ENCODE measurements at places on chromosomes 2 and 18.

DNA sequence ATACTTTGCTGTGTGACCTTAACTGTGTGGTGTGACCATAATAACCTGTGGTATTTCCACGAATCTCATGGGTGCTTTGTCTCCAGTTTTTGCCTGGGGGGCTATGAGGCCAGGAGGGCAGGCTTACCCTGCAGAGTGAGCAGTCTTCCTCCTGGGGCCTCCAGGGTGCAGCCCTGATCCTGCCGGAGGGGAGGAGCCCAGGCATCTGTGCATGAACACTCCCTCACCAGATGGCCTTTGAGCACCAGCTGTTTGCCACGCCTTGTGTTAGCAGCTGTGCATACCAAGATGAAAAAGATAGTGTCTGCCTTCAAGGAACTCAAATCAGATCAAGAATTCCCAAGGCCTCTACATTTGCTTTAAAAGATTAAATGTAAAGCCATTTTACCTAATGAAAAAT lies 75.0 kb upstream of the RBM44 start:
- peak; percentile 4 for DNase-seq

DNA sequence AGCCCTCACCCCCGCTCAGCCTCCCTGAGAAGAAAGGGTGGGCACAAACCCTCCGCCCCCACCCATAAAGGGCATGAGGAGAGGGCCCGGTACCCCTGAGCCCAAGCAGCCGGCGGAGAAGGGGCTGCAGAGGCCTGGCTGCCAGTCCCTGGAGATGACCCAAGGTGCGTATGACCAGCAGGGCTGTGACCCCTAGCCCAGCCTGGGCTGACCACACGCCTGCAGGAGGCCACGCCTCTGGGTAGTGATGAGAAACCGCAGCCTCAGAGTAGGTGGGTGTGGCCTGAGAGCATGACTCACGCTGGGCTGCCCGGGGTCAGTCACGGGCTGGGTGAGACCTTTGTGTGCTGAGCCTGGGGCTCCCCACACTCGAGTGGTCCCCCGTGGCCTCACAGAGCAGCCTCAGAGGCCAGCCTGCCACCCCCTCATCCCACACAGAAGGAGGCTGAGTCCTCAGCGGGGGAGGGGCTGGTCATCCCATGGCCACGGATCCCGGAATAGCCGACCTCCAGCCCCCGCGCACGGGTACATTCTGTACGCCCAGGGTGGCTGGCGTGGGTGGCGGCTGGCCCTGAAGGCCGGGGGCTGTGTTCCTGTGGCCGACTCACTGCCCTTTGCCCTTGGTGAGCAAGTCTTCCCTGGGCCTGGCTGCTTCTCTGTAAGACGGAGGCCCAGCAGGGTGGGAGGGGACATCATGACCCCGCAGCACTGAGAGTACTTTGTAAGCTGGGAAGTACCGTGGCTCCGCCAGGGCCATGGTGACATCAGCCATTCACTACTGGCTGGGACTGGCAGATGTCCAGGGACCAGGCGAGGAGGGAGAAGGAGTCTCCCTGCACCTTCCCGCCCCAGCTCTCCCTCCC lies 110.8 kb upstream of the OTOS start:
- no peak for DNase-seq

DNA sequence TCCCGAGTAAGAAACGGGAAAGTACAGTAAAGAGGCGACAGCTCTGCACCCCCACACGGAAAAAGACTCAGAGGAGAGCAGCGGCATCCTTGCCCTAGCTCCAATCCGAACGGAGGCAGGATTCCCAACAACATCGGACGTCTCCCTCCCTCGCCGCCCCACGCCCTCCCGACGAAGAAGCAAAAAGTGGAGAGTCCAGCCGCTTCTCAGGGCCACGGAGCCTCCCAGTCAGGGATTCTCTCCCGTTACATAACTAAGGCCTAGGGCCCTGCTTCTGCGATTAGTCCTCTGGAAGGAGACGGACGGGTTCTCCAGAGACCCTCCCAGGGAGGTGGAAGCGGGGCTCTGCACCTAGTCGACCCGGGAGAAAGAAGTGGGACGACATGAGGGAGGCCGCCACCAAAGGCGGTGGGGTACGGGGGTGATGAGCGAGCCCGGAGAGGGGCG lies 587 bp downstream of the SUMO1 start:
- DNase-seq = no peak

DNA sequence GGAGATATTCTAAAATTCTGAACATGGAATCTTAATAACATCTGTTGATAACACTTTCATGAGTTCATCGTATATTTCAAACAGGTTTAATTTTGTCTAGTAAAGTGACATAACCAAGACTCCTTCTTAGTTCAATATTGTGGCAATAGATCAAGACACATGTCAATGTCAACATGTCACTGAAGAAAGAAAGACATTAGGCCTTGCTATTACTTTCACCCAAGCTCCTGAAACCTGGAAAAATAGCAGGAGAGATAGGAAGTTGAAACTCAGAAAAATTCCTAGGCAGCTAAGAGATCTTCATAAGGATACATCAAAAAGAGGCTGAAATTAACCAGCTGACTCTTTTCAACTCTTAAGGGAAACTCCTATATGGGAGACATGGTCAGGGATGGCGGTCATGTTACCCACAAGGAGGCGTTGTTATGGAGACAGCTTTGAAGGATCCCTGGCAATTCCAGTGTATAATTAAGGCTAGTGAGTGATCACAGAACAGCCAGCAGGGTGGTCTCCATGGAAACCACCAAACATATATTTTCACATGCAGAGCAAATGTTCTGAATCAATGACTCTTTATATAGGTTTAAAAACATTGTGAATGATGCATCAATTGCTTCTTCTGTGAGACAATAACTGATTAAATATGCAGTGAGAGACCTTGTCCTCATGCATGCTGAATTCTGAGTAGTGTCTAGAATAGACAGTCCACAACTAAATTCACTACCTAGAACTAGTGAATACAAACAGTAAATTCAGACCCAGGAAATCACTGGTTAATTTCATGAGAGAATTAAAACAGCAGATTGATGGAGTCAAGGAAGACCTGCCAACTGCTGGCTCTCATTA lies 115.3 kb upstream of the RIOK3 start:
- no peak for DNase-seq

DNA sequence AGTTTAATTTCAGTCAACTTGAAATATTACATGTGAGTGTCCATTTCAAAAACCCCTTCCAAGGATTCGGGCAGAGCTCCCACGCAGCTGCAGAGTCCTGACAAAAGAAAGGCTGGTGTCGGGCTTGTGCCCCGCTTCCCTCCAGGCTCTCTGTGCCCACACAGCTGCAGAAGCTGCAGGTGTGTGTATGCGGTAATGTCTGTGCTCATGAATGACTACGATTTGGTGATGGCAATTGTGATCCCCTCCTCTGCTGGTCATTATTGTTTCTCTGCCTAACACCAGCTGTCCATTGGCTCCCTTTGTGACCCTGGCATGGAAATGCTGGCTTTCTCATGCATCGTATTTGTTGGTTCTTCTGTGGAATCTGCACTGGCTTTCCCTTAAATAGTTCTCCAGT lies 224.8 kb downstream of the NUP35 start:
- DNase-seq = no peak

DNA sequence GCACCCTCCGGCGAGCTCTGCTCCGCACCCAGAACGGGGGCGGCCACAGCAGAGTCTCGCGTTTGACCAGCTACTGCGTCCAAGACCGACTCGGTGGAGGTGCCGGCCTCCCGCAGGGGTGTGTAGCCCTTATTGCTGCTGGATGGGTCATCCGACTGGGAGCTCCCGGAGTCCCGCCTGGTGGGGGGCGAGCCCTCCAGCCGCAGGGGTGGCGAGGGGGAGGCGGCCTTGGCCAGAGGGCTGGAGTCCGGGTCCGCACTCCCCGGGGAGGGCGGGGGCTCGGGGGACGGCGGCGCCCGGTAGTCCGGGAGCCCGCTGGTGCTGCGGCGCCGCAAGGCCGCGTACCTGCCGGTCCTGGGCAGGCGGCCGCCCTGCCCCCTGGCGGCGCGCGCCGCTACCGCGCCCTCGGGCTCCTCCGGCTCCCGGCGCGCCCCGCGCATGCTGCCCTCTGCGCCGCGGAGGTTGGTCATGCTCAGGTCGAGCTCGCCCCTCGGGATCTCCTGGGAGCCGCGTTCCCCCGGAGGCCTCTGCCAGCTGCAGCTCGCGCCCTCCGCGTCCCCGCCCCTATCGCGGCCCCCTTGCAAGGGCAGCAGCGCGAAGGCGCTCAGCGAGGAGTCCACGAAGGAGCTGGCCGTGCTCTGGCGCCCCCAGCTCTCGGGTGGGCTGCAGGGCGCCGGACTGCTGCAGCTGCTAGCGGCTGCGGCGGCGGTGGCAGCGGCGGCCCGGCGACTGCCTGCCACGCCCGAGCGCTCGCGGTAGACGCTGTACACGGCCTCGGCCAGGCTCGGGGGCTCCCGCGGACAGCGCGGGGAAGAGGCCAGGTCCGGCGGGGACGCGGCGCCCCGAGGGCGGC lies 4.8 kb downstream of the TMEM200C start:
- peak; percentile 4 for DNase-seq

- no peak for DNase-seq
Measured at GRCh38 chr18:1559563-1559962, 654.9 kb downstream of the ADCYAP1 start.

DNA sequence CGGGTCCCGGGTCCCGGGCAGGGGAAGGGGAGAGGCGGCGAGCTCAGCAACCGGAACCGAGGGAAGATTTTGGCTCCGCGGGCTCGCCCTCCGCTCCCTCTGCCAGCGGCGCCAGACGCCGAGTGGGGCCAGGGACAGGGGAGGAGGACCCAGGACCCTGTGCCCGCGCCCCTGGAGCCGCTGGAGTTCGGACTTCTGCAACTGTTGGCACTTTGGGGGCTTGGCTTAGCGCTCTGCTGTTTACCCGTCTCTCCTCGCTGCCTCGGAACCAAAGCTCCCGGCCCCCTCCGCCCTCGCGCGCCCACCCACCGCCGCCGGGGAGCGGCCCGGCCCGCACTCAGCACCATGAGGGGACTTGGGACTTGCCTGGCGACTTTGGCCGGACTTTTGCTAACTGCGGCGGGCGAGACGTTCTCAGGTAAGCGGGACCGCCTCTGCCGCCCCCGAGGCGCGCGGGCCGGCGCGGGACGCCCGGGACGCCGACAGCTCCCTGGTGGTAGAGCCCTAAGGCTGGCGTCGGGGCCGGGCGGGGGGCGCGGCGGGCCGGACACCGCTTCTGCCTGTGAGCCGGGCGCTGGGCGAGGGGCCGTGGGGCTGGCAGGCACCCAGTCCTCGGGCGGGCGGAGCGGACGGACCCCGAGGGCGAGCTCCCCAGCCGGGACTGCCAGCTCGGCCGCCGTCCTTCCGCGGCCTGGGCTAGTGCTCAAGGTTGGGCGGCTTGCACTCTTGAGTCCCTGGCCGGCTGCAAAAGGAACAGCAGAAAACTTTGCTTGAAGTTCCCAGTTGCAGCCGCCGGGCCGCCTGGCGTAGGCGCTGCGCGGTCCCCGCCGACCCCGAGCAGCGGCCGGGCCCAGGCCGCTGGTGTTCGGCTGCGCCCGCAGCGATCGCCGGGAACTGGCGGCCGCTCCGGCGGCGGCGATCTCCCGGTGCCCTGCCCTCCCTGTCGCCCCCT lies 634 bp downstream of the PTPRM start:
- no peak for DNase-seq

DNA sequence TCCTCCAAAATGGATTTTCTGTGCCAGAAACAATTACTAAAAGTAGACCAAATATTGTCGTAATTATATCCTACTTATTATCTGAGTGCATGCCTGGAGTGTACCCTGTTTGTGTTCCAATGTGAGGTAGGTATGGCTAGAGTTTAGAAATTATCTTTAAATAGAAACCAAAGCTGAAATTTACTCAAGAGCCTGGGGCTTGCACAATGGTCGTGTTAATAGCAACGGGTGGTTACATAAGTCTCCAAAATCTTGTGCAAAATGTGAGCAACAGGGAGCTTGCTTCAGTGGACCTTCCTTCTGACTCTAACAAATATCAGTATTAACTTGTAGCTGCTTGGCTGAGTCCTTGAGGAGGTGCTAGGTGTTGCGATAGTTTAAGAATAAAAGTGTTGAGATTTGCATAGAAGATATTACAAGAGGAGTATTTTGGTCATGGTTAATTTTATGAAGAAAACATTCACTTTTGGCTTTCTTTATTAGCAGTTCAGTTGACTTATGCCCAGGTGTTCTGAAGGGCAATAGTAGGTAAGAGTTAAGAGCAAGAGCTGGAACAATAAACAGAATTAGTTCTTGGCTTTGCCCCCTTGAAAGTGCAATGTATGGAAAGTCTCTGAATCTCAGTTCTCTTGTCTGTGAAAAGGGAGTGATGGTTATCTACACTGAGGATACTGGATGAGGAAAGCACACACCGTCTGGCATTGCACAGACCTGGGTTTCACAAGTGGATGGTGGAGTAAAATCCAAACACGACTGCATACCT lies 4.6 kb downstream of the CXCR4 start:
- no peak for DNase-seq

- no peak for DNase-seq
Measured at GRCh38 chr18:77084688-77085035, 47.9 kb downstream of the MBP start.

GRCh38 chr2:157592374-157592773 lies 36.3 kb downstream of the ACVR1C start:
- DNase-seq = no peak

DNA sequence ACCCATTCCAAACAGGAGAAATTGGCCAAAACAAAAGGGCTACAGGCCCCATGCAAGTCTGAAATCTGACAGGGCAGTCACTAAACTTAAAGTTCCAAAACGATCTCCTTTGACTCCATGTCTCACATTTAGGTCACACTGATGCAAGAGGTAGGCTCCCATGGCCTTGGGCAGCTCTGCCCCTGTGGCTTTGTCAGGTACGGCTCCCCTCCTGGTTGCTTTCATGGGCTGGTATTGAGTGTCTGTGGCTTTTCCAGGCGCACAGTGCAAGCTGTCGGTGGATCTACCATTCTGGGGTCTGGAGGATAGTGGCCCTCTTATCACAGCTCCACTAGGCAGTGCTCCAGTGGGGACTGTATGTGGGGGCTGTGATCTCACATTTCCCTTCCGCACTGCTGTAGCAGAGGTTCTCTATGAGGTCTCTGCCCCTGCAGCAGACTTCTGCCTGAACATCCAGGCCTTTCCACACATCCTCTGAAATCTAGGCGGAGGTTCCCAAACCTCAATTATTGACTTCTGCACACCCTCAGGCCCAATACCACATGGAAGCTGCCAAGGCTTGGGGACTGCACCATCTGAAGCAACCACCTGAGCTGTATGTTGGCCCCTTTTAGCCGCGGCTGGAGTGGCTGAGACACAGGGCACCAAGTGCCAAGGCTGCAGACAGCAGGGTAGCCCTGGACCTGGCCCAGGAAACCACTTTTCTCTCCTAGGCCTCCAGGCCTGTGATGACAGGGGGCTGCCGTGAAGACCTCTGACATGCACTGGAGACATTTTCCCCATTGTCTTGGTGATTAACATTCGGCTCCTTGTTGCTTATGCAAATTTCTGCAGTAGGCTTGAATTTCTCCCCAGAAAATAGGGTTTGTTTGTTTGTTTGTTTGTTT lies 28.7 kb downstream of the PARD6G start:
- no peak for DNase-seq

- no peak for DNase-seq
Measured at GRCh38 chr18:58449464-58449863, 179.4 kb downstream of the ALPK2 start.

GRCh38 chr18:35369126-35369525 lies 8.0 kb downstream of the ZNF396 start:
- no peak for DNase-seq

Measured in CD4-positive, alpha-beta T cell (primary cell).